ENCODE measurements at places on chromosomes 4 and X.

DNA sequence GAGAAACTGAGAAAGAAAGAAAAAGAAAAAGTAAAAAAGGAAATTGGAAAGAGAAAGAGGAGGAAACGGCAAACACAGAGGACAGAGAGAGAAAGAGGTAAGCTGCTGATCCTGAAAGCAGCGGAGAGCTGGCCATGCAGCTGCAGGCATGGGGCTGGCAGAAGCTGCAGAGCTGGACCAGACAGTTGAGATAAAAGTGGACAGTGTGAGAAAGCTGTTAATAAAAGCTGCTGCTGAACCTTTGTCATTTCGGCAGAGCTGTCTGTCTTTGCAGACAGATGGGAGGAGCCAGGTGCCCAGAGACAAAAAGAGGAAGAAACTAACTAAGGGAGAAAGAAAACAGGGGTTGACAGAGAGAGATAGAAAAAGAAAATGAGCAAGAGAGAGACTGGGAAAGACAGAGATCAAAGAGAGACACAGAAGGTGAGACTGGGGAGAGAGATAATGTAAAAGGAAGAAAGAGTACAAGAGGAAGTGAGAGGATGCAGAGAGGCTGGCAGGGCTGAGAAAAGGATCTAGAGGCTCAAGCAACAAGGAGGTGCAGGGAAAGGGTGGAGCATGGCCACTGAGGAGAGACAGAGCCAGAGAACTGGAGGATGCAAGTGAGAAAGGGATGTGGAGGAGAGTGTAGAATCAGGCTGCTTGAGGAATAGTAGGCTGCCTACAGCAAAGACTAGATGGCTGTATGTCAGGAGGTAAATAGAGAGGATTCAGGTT, 376.8 kb upstream of the FGF16 start:
- DNase-seq = no peak

- DNase-seq = no peak
These were observed 233.7 kb upstream of the FGF13 start for GRCh38 chrX:138945219-138945618.

DNA sequence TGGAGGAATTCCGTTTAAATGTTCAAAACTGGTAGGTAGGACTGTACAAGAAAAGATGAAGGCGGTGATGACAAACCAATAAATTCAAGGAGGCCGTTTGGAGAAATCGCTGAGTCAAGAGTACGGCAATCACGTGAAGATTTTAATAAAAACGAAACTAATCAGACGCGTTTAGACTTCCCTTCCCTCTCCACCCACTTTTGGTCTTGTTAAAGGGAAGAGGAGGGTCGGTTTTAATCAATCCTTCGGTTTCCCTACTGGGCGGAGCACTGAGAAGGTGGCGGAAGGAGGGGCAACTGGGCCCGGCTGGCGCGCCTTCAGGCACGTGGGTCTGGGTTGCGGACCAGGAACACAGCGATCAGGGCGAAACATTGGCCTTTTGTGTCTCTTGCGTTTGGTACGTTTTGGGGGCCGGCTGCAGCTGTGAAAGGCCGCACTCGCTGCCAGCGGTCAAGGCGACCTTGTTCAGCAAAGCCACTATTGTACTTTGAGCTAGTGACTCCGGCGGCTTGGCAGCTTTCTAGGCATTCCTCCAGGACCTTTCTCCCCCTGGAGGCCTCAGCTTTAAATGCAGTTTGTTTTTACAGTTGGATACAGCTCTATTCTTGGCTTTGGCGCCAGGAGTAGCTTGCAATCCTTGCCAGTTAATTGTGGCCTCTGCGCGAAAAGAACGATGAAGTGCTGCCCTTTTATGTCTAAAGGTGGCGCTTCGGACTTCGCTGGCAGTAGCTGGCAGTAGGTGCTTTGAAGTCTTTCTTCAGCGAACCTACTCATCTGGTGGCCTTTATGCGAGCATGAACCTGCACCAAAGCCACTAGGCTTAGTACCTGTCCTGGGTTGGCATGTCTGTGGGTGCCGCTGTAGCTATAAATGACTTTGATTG, 16.8 kb upstream of the LAMP2 start:
- DNase-seq = peak; percentile 79

GRCh38 chrX:121106484-121107235, 59.2 kb downstream of the GLUD2 start:
- DNase-seq = no peak

DNA sequence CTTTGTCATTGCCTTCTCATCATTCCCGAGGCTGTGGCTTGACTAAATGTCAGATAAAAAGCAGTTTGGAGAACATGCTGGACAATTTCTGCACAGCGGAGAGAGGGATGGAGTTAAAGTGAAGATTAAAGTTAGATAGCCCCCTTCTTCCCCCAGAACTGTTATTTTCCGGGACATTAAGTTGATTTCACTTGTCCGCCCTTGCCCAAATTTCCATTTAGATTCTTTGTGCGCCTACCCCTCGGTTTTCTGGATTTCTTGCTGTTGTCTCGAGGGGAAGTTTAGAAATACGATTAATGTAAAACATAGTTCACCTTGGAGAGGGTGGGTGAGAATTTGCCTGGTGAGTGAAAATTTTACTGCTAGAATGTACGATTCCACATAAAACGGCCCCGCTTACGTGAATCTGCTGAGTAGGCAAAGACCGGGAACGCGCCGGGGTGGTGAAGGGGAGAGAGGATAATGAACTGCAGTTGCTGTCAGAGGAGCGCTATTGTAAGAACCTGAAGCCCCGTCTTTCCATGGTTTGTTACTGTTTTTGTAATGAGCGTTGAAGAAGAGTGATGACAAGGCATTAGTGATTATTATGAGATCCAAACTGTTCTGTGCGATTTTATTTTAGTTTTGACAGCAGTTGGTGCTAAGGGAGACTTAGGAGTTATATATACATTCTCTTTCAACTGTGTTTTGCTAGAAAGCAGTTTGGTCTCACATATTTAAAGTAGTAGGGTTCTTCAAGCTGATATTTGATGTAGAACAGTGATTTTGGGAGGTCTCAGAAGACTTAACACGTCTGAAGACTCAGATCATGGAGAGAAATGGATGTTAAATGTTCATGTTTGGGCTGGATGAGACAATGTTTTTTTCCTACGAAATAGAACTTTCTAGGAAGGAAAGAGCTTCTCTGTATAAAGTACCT, 73.0 kb downstream of the AFF1 start:
- peak; percentile 62 for DNase-seq

DNA sequence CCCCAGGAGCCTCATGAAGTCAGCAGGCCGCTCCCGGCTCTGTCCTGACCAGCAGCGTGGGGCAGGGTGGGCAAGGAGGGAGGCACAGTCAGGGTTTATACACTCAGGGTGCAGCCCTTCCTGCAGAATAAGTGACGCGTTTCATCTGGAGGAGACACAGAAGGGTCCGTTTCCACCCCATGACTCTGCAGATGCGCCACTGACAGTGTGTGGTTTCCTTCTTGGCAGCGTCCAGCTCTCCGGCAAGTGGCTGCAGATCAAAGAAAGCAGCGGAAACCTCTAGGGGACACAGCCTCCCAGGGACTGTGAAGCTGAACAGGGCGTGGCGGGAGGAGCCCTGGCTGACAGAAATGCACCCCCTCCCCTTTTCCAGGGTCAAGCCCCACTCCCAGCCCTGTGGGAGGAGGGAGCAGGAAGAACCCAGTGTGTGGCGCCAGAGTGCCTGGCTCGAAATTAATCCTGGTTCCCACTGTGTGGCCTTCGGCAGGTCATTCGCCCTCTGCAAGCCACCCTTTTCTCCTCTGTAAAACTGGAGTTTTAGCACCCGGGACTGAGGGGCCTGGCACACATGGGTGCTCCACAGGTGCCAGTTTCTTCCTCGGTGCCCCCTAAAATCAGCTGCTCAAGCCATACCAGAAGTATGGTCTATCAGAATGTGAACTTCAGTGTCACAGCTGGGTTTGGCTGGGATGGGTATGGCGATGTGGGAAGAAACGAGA, 17.3 kb upstream of the TBC1D14 start:
- DNase-seq = peak; percentile 79

DNA sequence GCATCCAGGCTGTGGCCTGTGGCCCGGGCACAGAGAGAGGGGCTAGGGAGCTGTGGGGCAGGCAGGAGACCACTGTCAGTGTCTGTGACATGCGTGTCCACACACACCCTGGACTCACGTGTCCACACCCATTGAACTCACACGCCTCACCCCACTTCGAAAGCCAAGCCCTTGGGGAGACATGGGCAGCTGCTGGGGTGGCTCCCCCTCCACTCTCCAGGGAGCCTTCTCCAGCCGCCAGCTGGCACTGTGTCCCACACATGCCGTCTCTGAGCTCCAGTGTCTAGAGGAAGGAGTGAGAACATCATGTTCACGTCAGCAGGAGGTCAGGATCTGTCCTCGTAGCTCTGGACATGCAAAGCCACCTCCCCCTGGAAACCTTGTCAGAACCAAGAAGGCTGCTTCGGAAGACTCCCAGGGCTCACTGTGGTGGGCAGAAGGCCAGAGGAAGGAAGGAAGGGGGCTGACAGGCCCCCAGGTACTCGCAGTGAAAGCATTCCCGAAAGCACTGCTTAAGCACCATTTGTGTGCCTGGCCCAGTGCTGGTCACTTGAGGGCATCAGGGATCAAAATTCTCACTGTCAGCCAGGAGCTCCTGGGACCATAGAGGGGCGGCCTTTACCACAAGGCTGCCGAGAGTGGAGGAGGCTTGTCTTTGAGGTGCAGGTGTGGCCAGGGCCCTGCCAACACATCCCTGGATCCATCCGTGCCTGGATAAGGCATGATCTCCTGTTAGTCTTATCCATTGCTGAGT, 61.4 kb downstream of the HTRA3 start:
- no peak for DNase-seq

GRCh38 chrX:19658030-19658429, 142.7 kb upstream of the MAP3K15 start:
- DNase-seq = no peak

DNA sequence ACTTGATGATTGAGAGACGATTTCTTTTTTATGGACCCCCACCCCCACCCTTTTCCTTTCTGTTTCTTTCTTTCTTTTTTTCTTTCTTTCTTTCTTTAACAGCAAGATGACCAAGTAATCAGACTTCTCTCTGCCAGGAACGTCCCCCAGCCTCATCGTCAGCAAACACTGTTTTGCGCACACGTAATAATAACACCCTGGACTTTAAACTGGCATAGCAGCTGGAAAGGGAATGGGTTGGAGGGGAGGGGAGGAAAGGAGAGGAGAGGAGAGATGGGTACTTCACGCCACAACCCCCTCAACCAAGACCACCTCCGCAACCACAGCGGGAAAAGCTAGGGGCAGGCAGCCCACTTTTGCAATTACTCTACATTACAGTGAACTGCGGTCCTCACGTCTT, 1.1 kb downstream of the GABRA2 start:
- no peak for DNase-seq

GRCh38 chr4:129641179-129641578, 545.2 kb downstream of the C4orf33 start:
- peak; percentile 43 for DNase-seq

GRCh38 chr4:128830906-128831503, 21.5 kb downstream of the JADE1 start:
- no peak for DNase-seq

DNA sequence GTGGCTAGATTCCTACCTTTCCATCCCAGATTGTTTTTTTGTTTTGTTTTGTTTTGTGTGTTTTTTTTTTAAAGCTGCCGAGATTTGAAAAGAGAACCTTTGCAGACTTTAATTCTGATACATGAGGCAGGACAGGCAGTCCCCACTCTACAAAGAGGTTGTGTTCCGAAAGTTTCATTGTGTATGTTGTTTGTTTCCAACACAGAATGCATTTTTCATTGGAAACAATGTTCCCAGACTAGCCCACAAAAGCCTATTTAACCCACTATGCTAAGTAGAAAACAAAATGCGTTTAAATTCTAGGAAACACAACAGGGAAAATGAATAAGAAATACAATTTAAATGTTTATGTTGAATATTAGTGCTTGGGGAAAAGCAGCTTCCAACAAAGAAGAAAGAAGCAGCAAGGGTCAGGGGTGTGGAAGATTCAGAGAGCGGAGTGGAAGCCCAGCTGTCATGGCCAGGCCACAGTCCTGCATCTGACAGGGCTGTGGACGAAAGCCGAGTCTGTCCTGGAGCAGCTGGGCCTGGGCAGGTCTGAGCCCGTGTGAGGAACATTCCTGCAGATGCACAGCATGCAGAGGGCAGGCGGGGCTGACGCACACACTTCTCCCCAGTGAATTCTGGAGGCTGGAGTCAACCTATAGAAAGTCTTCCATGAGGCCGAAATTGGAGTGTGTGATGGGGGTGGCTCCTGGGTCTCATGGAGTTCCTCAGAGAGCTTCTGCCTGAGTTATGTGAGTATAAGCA, 12.4 kb upstream of the SETD7 start:
- DNase-seq = no peak

DNA sequence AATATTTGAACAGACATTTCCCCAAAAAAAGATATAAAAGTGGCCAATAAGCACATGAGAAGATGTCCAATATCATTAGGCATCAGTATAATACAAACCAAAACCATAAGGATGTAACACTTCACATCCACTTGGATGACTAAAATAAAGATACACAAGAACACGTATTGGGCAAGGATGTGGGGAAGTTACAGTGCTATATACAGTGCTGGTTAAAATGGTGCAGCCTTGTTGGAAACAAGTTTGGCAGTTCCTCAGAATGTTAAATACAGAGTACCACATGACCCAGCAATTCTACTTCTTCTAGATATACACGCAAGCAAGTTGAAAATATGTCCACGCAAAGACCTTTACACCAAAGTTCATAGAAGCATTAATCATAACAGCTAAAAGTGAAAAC, 58.9 kb downstream of the HAUS3 start:
- DNase-seq = no peak

DNA sequence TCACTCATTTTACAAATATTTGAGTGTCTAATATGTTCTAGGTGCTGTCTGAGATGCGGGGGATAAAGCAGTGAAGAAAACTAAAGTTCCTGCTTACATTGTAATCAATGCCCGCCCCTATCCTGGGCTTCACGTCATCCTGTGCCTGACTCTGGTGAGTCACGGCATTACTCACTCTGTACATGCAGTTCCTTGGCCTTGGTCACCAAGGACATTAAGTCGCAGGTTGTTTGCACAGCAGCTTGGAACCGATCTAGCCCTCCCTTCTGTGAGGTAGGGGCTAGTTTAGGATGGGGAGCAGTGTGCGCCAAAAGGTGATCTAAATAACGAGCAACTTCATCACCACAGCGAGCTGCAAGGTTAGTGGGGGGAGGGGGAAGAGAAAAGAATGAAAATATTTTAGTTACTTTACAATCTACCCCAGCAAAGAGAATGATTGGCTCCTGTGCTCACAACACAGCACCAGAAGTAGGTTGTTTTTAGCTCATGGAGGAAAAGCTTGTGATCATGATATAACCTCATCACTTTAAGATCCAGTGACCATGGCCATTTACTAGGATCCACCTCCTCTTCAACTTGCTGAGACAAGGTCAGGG, 48.0 kb upstream of the HDAC8 start:
- DNase-seq = peak; percentile 80

- no peak for DNase-seq
These were observed 74.9 kb upstream of the GUCY1A1 start for GRCh38 chr4:155591738-155592143.

DNA sequence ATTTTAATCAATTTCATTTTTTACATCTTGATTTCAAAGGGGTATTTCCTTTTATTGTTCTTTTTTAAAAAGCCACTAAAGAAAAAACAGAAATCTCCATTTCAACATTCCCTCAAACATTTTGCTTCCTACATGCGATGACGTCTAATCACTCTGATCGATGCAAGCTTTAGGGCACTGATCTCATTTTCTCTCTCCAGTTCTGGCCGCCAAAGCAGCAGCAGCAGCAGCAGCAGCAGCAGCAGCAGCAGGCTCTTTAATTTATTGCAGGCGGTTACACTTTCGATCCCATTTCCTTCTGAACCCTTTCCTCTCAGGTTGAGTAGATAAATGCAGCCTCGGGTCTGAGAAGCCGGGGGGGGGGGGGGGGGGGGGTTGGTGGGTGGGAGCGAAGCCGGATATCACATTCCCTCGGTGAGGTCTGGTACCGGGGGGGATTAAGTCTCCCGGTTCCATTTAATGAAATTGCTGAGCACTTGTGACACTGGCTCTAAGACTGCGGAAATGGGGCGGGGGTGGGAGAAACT, 3.4 kb upstream of the PCDH7 start:
- DNase-seq = no peak

Measured in activated CD8-positive, alpha-beta memory T cell treated with anti-CD3 and anti-CD28 coated beads, Interleukin-2, amount 10 ng/mL, durations not matched to agents 7 days and 5 days (primary cell).